ENCODE measurements at places on chromosomes 2 and 18.

GRCh38 chr2:24891201-24891600, 28.8 kb downstream of the ADCY3 start:
- no peak for DNase-seq

DNA sequence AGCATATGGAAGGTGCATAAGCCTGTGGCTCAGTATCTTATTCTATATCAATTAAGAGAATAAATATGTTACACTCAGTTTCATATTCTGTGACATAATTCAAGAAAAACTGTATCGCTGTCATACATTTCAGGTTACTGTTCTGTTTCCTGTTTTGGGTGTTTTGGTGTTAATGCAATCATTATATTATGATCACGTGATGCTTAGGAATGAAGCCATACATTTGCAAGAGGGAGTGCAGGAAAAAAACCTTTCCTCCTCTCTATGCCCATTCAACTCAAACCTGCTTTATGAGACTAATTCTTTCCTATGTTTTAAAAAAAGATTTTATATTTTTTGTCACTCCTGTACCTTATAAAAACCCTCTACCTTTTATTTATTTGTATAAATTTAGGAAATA, 120.8 kb upstream of the DDX18 start:
- no peak for DNase-seq

DNA sequence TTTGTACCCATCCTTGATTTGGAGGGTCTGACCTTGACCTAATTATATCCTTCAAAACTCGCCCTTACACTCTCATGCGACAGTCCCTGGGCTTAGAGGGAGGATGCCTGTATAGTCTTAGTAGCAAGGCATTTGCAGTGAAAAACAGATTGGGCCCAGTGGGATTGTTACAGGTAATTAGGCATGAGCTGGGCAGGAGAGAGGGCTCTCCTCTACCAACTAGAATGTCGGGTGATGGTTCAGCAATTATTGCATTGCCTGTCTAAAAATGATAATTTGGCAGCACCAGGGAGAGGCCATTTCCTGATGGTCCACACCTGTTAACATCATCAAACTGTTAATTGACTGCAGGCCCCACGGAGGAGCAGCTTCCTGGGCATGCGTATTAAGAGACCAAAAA, 32.4 kb downstream of the COMMD1 start:
- DNase-seq = no peak

- DNase-seq = peak; percentile 12
These were observed 1.2 kb downstream of the KIF5C start for GRCh38 chr2:148876202-148876594.

GRCh38 chr2:24586955-24587354, 95.9 kb downstream of the NCOA1 start:
- DNase-seq = no peak

GRCh38 chr2:26185304-26185928, 12.5 kb downstream of the GAREM2 start:
- no peak for DNase-seq

DNA sequence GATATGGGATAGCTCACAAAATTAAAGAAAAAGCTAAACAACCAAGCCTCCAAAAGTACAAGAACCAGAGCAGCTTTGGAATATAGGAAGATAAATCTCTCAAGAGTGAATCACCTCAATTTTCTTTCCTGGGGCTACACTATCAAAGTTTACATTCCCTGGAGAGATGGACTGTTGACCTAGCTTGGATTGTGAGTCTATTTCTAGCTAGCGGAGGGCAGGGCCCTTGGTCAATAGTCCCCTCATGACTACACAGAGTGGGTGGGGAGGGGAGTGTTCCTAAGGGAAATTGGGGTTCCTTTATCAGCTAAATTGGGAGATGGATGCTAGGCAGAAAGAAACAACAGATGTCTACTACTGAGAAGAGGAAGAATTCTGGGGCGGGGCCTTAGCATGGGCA, 29.9 kb upstream of the EIF2AK3 start:
- DNase-seq = no peak

GRCh38 chr2:105411720-105412407, 13.0 kb upstream of the FHL2 start:
- DNase-seq = no peak

- DNase-seq = no peak
These were observed 171.9 kb downstream of the HRH4 start for GRCh38 chr18:24632158-24632988.

- DNase-seq = no peak
These were observed 88.8 kb upstream of the SNTG2 start for GRCh38 chr2:861655-862354.

GRCh38 chr18:3816610-3817363, 366.8 kb downstream of the TGIF1 start:
- DNase-seq = no peak

DNA sequence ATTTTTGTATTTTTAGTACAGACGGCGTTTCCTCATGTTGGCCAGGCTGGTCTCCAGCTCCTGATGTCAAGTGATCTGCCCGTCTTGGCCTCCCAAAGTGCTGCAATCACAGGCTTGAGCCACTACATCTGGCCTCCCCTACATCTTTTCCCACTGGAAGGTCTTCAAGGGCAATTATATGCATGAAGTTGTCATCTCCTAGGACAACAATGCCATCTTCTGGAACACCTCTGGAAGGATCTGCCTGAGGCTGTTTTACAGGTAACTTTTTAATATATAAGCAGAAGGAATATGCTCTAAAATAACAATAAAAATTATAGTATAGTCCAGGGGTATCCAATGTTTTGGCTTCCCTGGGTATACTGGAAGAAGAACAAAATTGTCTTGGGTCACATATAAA, 321.4 kb downstream of the AFF3 start:
- DNase-seq = no peak

GRCh38 chr2:236731767-236732580, 162.3 kb downstream of the ACKR3 start:
- DNase-seq = no peak

- DNase-seq = no peak
These were observed 344.0 kb downstream of the TNS1 start for GRCh38 chr2:217658806-217659205.

Measured in CD4-positive, alpha-beta T cell treated with Interleukin-4 for 1 hour (primary cell).